ENCODE measurements at places on chromosomes 16 and 17. TPM values are rescaled to one million over a fixed set of nuclear protein-coding genes. Genes with fewer than 3 reads are reported as not detected.
A peak's percentile ranks its signal among the peaks of the same experiment; 100 is the strongest.

DNA sequence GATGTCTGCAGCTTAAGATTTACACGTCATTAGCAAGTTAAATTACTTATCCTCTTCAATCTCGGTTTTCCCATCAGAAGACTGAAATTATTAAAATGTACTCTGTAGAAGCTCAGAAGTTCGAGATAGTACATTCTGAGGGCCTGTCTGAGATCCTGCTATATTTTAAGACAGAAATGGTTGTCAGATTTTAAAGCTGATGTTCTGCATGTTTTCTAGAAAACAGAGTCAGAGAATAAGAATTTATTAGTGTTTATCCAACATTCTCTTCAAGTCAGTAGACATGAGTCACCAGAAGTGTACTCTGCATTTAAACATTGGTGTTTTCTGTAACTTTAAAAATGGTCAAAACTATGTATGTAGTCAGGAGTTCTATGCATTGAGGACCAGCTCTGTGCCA is 155.2 kb upstream of the MYOCD start:
- H3K36me3 ChIP-seq, result no peaks in the 10 kb centered on the region
- H3K27me3 ChIP-seq, result no peaks in the 10 kb centered on the region
- no peak for DNase-seq
- H3K4me1 ChIP-seq, result no peaks in the 10 kb centered on the region
- no peak overlapping the region for H3K27ac ChIP-seq

DNA sequence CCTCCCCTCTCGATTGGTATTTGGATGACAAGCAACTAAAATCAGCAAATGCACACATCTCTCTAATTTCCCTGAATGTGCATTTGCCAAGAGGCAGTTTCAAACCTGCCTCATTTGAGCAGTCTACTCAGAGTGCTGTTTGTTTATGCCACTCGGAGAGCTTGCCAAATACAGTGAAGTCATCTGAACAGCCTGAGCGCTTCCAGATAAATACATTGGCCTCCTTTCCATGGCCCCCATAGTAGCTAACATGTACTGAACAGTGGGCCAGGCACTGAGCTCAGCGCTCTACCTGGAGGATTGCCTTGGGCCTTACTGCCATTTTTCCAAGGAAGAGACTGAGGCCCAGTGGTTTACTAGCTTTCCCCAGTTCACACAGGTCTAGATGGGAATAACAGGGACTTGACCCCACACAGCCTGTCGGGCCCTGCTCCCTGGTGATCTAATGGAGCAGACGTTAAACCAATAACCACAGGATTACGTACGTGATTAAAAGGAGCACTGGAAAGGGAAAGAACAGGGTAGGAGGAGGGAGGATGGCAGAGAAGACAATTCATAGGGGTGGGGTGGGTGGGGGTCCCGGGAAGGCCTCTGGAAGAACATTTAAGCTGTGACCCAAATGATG is 18.7 kb upstream of the ANKRD40CL start:
- no peaks in the 10 kb centered on the region for H3K27me3 ChIP-seq
- DNase-seq, result no peak
- H3K36me3 ChIP-seq, result no peaks in the 10 kb centered on the region
- H3K4me3 ChIP-seq, result no peak overlapping the region
- H3K27ac ChIP-seq, result no peak overlapping the region
- H3K4me1 ChIP-seq, result no peaks in the 10 kb centered on the region

GRCh38 chr17:80807882-80808281 is 183.8 kb upstream of the CHMP6 start:
- H3K36me3 ChIP-seq, result no peaks in the 10 kb centered on the region
- H3K4me3 ChIP-seq, result no peak overlapping the region
- H3K27ac ChIP-seq, result no peak overlapping the region
- H3K4me1 ChIP-seq, result no peaks in the 10 kb centered on the region
- no peak for DNase-seq

- H3K27ac ChIP-seq, result no peak overlapping the region
- H3K4me1 ChIP-seq, result no peaks in the 10 kb centered on the region
- H3K4me3 ChIP-seq, result no peak overlapping the region
- no peaks in the 10 kb centered on the region for H3K36me3 ChIP-seq
- DNase-seq, result no peak
- H3K27me3 ChIP-seq, result no peaks in the 10 kb centered on the region
Measured at GRCh38 chr16:72442385-72443158, 270.6 kb upstream of the PMFBP1 start.

DNA sequence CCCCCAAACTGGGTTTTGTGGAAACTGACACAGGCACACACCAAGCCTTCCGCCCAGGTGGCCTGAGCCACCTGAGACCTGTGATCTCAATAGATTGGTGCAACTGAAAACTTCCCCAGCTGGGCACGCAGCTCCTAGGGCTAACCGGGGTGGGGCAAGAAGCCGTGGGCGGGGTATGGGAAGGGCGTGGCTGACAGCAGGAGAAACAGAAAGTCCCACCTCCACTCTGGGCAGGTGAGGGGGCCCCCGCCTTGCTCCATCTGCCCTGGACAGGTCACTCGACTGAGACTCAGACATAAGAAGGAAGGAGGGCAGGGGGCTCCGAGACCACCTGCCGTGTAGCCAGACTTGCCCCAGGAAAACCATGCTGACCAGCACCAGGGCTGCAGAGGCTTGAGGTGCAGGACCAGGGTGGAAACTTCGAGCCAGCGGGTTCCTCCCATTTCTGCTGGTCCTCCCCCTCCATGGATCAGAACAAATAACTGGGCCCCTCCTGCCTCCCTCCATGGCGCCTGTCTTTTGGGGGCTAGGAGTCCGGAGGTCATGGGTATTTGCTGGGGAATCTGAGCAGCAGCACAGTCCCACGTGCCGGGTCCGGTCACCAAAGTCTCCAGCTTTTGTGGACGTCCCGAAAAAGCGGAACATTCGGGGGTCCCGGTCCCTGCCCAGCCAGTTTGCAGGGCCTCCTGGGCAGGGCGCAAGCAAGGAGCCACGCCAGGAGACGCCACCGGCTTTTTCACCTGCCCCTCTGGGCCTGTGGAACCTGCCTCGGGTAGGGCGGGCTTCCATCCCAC is 1.3 kb downstream of the TIMP2 start:
- DNase-seq, result peak; percentile 63
- H3K4me3 ChIP-seq, result peak overlapping the region; percentile 56
- H3K36me3 ChIP-seq, result no peaks in the 10 kb centered on the region
- H3K27me3 ChIP-seq, result no peaks in the 10 kb centered on the region
- peak overlapping the region; percentile 57 for H3K27ac ChIP-seq
- H3K4me1 ChIP-seq, result peaks cover 15% of the 10 kb centered on the region

GRCh38 chr17:34858591-34859565 is 102.4 kb downstream of the CCT6B start:
- no peaks in the 10 kb centered on the region for H3K4me1 ChIP-seq
- H3K27ac ChIP-seq, result no peak overlapping the region
- no peak for DNase-seq
- H3K27me3 ChIP-seq, result no peaks in the 10 kb centered on the region

DNA sequence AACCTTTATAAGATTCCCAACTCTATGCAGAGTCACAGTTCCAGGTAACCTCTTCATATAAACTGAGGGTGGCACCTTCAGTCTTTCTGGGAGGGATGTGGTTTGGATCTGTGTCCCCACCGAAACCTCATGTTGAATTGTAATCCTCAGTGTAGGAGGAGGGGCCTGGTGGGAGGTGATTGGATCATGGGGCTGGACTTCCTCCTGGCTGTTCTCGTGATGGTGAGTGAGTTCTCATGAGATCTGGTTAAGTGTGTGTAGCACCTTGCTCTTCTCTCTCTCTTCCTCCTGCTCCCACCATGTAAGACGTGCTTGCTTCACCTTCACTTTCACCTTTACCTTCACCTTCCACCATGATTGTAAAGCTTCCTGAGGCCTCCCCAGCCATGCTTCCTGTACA is 30.5 kb downstream of the HS3ST2 start:
- H3K27ac ChIP-seq, result no peak overlapping the region
- no peaks in the 10 kb centered on the region for H3K27me3 ChIP-seq
- no peak overlapping the region for H3K4me3 ChIP-seq
- no peaks in the 10 kb centered on the region for H3K36me3 ChIP-seq

DNA sequence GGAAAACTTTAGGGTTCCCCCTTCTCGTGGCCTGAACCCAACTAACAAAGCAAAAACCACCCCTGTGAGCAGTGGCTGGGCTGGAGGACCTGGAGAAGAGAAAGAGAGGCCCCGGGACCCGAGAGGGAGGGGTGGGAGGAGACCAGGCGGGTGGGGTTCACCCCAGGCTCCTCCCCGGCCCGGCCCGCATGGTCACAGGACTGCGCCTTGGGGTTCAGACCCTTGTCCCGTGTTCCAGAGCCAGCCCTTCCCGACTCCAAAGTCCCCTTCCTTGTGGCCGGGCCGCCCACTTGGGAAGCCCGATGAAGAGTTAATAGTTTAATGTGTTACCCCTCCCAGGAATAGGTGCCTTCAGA is 852 bp downstream of the MARVELD3 start:
- peaks cover 3% of the 10 kb centered on the region for H3K27me3 ChIP-seq
- H3K36me3 ChIP-seq, result no peaks in the 10 kb centered on the region
- H3K4me1 ChIP-seq, result no peaks in the 10 kb centered on the region
- H3K4me3 ChIP-seq, result peak overlapping the region; percentile 64
- peak; percentile 40 for DNase-seq

GRCh38 chr16:74052016-74052415 is 244.6 kb upstream of the PSMD7 start:
- H3K27ac ChIP-seq, result no peak overlapping the region
- no peak for DNase-seq
- H3K27me3 ChIP-seq, result no peaks in the 10 kb centered on the region
- no peaks in the 10 kb centered on the region for H3K36me3 ChIP-seq
- H3K4me3 ChIP-seq, result no peak overlapping the region

DNA sequence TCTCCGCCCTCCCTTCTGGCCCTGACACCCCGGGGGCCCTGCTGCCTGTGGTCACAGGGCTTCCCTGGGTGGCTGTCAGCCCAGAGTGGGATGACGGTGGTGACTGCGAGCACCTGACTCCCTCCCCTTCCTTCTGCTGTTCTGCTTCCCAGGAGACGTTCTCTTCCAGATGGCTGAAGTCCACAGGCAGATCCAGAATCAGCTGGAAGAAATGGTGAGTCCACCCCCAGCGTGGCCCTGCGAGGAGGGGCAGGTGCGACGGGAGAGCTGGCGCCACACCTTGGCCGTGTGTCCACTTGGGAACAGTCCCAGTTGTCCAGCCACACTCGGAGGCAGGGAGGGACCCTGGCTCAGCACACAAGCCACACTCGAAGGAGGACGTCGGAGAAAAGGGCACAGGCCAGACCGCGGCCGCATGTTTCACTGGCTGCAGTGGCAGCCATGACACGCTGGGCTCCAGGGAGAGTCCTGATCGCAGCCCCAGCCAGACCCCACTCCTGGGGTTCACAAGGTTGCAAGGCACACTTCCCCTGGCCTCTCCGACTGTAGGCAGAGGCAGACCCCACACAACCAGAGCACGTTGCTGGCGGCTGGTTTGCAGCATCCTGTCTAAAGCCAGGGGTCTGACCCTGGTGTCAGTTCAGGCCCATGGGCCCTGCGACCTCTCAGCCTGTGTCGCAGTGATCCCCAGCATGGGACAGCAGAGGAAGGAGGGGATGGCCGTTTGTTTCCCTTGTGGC is 49.9 kb downstream of the BAIAP2 start:
- no peak overlapping the region for H3K4me3 ChIP-seq
- H3K36me3 ChIP-seq, result peaks cover 6% of the 10 kb centered on the region
- DNase-seq, result no peak
- H3K27ac ChIP-seq, result no peak overlapping the region
- no peaks in the 10 kb centered on the region for H3K27me3 ChIP-seq

DNA sequence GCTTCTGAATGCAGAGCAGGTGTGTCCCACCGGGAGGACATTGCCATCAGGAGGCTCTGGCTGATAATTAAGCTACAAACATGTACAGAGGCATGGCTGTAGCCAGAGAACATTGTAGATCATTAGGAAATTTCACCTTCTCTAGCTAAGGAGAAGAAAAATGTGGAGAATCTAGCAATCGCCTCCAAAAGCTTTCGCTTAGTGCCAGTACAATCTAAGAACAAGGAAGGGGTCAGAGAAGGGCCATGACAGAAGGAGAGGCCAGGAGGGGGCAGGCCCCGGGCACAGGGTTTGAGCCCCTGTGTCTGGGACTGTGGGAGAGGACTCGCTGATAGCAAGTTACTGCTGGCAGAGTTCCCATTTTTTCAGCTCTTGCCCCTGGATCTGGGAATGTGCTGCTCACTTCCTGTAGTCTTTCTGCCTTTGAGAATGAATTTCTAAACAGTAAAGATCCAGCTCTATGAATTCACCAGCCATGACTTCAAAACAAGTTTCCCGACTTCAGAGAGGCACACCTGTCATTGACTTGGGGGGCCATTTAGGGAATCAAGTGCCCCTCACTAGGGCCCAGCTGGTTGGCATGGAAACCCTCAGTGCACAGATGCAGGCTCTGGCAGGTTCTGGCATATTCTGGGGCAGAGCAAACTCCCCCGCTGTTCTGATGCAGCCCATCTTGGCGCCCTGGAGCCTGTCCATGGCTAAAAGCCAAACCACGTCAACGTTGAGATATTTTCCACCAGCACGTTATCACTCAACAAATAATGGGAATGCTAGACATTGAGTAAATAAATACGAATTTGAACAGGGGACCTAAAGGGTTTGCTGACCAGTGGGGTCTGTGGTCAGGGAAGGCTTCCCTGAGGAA is 59.5 kb upstream of the CACNG4 start:
- H3K27me3 ChIP-seq, result no peaks in the 10 kb centered on the region
- peak overlapping the region; percentile 61 for H3K27ac ChIP-seq
- no peaks in the 10 kb centered on the region for H3K4me1 ChIP-seq
- no peaks in the 10 kb centered on the region for H3K36me3 ChIP-seq
- peak; percentile 77 for DNase-seq

DNA sequence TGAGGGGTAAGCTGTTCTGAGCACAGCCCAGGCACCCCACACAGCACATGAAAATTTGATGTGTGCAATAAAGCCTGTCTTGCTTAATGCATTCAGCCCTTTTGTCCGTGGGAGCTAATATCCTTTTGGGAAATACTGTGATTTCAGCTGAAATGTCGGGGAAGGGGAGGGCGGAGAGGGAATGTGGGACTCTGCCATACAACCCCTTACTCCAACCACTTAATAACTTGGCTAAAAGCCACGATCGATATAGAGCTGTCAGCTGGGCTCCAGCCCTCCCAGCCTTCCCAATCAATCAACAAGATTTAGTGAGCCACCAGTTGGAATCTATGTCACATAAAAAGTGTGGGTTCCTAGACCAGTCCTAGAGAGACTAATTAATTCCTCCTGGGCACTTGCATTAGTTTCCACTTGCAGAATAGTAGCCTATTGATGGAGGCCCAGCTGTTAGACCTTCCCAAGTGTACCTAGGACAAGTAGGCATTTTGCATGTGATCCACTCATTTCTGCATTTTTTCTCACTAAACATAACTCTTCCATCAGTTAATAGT is 82.7 kb upstream of the PIRT start:
- H3K27ac ChIP-seq, result no peak overlapping the region
- H3K4me3 ChIP-seq, result no peak overlapping the region
- H3K27me3 ChIP-seq, result no peaks in the 10 kb centered on the region
- no peaks in the 10 kb centered on the region for H3K36me3 ChIP-seq
- no peak for DNase-seq

GRCh38 chr17:44438636-44439035 is 49.2 kb upstream of the ITGA2B start:
- H3K27ac ChIP-seq, result no peak overlapping the region
- no peaks in the 10 kb centered on the region for H3K4me1 ChIP-seq
- H3K36me3 ChIP-seq, result peaks cover 3% of the 10 kb centered on the region
- no peak for DNase-seq

WNK4 gene
- 26.4 TPM for polyA plus RNA-seq

AIPL1 gene
- not detected for polyA plus RNA-seq

LSM12 gene
- 29.0 TPM for polyA plus RNA-seq

Measured in kidney (tissue), 22 donors.